ENCODE measurements at places on chromosomes 3 and 15.

- peak; percentile 47 for DNase-seq
Observed at GRCh38 chr3:192188218-192188835, 539.0 kb downstream of the FGF12 start.

DNA sequence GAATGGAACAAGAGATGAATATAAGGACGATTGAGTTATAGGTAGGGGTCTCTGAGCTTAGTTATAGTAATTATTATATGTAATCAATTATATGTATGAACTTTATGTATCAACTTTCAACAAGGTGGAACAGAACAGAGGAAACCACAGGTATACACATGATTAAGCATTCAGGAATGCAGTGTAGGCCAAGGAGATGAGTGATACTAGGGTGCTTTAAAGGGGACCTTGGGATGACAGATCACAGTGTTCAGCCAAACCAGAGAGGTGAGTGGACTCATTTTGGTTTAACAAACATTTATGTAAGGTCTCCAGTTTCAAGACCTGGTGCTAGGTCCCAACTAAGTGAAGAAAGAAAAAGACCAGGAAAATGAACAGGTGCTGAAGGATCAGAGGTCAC is 895.5 kb downstream of the ROBO2 start:
- DNase-seq, result no peak

DNA sequence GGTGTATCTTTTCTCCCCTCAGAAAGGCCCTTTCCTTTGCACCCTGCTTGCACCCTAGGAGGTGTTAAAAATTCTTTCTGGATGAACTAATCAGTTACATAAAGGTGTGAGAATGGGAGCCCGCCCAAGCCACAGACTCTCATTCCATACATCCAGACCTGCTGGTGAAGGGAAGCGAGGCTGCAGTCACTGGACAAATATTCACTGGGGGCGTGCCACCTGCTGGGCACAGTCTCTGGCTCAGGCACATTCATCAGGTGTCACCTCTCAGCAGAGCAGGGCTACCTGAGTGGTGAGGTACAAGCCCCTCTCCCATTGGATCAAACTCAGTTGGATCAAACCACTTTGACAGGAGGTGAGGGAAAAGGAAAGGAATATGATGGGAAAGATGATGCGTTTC is 52.0 kb downstream of the NTRK3 start:
- no peak for DNase-seq

- no peak for DNase-seq
Observed at GRCh38 chr3:33699275-33699674, 18.8 kb downstream of the CLASP2 start.

DNA sequence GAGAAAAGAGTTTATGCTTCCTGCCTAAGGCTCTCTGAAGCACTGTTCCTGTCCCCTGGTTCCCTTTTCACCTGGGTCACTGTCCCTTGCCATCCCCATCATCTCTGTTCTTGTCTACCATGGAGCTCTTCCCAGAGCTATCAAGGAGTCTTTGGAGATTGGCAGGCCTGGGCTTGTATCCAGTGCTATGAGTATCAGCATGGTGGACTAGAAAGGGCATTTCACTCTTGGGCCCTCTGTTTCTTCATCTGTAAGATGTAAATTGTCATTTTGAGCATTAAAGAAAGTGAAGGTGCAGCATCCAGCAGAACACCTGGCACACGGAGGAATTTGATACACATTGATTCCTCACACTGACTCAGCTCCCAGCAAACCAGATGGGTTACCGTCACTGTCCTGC is 388.2 kb downstream of the CACNA2D3 start:
- DNase-seq, result no peak

DNA sequence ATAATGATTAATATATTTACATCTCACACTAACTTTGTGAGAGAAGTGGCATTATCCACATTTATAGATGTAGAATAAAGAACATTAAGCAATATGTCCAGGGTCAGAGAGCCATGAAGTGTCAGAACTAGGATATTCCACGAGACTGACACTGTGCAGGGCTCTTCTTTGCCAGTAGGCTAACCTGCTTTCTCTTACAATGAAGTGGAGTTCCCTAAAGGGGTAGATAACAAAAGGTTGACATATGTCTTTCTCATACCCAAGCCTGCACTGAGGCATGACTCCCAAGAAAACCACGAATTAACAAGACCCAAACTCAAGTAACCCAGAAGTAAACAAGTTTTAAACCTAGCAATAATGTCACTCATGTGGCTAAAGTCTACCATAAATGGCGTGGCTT is 191.5 kb upstream of the SLC2A2 start:
- no peak for DNase-seq

GRCh38 chr3:88985491-88985890 is 121.9 kb upstream of the EPHA3 start:
- no peak for DNase-seq

- DNase-seq, result no peak
Observed at GRCh38 chr3:87801409-87801808, 257.4 kb downstream of the CGGBP1 start.

- DNase-seq, result no peak
Observed at GRCh38 chr15:87489902-87490665, 766.5 kb downstream of the NTRK3 start.

- no peak for DNase-seq
Observed at GRCh38 chr3:146159037-146159436, 1.9 kb downstream of the PLOD2 start.

DNA sequence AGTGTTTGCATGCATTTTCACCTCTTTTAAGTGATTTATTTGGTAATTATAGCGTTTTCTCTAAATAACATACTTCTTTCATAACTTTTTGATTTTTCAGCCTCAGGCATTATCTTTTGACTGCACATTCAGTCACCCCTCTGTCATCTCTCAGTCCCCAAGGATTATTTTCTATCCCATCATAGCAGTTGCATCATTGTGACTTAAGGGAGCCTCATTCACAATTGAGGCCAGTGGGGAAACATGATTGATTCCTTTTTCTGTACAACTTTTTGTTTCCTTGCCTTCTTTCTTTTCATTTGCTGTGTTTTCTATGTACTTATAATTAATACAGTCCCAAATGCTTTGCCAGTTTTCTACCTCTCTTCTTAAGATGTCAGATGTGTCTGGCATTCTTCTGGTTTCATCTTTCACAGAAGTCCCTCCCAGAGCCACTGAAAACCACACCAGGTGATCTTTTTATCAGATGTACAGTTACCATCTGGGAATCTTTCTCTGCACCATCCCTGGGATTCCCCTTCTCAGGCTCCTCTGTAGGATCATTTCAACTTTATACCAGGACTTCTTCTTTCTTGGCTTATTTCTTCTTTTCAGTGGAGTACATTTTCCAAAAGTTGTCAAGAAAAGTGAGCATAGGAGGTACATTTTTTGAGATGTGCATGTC is 151.4 kb downstream of the RAP2B start:
- no peak for DNase-seq

All from activated CD4-positive, alpha-beta memory T cell treated with anti-CD3 and anti-CD28 coated beads for 36 hours (primary cell).